Cardiac muscle cell (in vitro differentiated cells and primary cell): ENCODE measurements at places on chromosomes 12 and 14. TPM values are rescaled to one million over a fixed set of nuclear protein-coding genes. Genes with fewer than 3 reads are reported as not detected.
A peak's percentile ranks its signal among the peaks of the same experiment; 100 is the strongest.

GRCh38 chr14:91867316-91867988, at the start of gene TC2N:
Gene TC2N (minus strand): TSS chr14:91867536. CDS start chr14:91813769, 53,767 bp downstream.
- DNase-seq = no peak

- peak; percentile 11 for DNase-seq
These were observed 2.8 kb upstream of the MDGA2 start for GRCh38 chr14:47678157-47678556.

- DNase-seq = peak; percentile 69
These were observed 69.6 kb downstream of the ITPK1 start for GRCh38 chr14:93045965-93046704.

- peak; percentile 67 for DNase-seq
These were observed 427.9 kb downstream of the CCDC91 start for GRCh38 chr12:28618171-28618570.

SMCO2 gene
- not detected in 2 replicates for total RNA-seq

GRCh38 chr14:104583424-104584306, 4.1 kb downstream of the C14orf180 start:
- DNase-seq = no peak

- DNase-seq = peak; percentile 74
These were observed 40.6 kb downstream of the SPRING1 start for GRCh38 chr12:116697305-116697704.

SRRM4 gene
- total RNA-seq = 0.14 and 0.21 TPM in 2 replicates

ZNF891 gene
- 1.3 and 2.7 TPM in 2 replicates for total RNA-seq

FSCB gene
- 0.04 TPM in 1 of 2 replicates, not detected in the other for total RNA-seq

- DNase-seq = no peak
These were observed 315.8 kb downstream of the BCL11B start for GRCh38 chr14:98956181-98956580.

RILPL2 gene
- total RNA-seq = 2.9 and 3.2 TPM in 2 replicates

DNA sequence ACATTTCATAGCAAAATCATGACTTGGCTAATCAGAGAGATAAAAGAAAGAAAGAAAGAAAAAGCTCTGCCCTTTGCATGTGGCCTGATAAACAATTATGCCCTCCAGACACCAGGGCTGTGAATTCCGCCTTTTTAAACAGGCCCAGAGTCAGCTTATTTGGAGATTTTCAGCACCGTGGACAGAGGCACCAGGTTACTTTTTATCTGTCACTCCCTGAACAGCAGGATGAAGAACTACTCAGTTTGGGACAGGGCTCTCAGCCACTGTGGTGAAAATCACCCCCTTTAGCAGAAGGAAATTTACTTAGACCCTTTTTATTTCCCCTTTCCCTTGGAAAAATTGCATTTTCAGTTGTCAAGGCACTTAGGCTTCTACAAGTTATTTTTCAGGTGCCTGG, 359.9 kb downstream of the NRXN3 start:
- DNase-seq = peak; percentile 83

DNA sequence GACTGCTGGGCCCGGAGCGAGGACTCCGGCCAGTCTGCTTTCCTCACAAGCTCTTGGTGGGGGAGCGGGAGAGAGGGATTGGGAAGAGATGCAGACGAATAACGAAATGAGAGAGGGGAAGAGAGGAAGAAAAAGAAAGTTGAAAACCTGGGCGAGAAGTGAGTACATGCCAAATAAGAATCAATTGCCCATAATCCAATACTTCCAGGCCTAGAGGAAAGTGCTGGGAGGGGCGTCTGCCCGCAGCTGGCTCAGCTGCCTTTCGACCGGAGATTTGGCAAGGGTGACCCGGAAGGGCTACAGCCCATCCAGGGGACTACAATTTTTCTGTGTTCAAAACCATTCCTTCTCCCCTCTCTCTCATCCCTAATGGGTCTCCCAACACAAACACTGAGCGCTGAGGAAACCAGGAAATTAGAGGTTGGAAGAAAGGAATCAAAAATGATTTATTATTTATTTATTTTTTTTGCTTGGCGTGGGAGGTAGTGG, 4.9 kb downstream of the NKX2-1 start:
- no peak for DNase-seq

C12orf76 gene
- total RNA-seq = 24.8 and 25.0 TPM in 2 replicates

DNA sequence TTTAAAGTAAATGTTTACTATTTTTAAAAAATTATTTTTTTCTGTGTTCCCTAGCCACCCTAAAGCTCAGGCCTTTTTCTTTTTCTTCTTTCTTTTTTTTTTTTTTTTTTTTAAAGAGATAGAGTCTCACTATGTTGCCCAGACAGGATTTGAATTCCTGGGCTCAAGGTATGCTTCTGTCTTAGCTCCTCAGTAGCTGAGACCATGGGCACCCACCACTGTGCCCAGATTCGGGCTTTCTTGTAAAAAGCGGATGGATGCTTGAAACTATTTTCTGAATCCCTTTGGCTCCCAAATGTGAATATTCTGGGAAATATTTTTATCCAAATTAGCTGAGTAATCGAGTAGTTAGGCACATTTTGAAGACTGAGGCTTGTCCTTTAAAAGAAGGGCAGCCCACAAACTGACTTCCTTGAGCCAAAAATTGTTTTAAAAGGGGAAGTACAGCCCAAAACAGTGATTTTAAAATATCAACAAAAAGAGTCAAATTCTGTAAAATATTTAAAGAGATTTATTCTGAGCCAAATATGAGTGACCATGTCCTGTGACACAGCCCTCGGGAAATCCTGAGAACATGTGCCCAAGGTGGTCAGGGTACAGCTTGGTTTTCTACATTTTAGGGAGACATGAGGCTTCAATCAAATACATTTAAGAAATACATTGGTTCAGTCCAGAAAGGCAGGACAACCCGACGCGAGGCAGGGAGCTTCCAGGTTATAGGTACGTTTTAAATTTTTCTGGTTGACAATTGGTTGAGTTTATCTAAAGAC, 28.8 kb upstream of the HIGD1C start:
- DNase-seq = no peak

GRCh38 chr12:48118284-48118871, 786 bp upstream of the PFKM start:
- peak; percentile 8 for DNase-seq

DNA sequence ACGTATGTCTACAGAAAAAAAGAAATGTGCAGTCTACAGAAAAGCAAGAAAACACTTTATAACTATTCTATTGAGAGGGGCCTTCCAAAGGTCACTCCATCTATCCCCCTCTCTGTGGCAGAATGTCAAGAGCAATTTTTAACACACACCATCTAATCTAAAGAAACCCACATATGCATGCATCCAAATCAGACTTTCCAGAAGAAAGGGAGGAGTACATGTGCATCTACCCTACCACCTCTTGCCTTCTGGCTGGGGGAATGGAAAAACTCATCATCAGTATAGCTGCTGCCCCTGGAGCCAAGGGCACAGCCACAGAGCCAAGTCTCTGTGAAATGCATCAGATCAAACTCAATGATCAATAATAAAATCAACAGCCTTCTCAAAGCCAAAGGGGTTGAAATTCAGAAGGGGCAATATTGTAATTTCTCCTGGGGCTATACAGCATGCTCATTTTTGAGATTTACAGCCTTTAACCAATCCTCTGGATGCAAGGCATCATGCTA, 63.9 kb downstream of the ANO2 start:
- no peak for DNase-seq

DNA sequence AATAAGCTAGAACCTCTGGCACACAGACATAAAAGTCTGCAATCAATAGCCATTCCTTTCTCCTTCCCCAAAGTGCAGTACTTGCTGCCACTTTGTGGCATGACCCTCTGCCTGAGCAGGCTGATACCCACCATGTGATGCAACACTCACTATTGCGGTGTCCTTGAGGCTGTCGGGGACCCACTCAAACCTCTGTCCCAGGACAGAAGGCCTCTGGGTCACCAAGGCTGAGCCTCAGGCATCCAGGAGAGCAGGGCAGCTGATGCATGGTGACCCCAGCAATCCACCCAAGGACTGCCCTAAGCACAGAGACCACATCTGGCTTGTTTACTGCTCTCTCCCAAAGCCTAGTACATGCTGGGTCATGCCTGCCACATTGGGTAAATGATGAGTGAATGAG, 114.2 kb downstream of the DPF3 start:
- no peak for DNase-seq

- DNase-seq = no peak
These were observed 50.0 kb upstream of the ATF7IP start for GRCh38 chr12:14315501-14315900.

GRCh38 chr14:71555654-71556559, 376.3 kb upstream of the RGS6 start:
- DNase-seq = no peak

GALC gene
- total RNA-seq = 41.9 and 69.5 TPM in 2 replicates

DNA sequence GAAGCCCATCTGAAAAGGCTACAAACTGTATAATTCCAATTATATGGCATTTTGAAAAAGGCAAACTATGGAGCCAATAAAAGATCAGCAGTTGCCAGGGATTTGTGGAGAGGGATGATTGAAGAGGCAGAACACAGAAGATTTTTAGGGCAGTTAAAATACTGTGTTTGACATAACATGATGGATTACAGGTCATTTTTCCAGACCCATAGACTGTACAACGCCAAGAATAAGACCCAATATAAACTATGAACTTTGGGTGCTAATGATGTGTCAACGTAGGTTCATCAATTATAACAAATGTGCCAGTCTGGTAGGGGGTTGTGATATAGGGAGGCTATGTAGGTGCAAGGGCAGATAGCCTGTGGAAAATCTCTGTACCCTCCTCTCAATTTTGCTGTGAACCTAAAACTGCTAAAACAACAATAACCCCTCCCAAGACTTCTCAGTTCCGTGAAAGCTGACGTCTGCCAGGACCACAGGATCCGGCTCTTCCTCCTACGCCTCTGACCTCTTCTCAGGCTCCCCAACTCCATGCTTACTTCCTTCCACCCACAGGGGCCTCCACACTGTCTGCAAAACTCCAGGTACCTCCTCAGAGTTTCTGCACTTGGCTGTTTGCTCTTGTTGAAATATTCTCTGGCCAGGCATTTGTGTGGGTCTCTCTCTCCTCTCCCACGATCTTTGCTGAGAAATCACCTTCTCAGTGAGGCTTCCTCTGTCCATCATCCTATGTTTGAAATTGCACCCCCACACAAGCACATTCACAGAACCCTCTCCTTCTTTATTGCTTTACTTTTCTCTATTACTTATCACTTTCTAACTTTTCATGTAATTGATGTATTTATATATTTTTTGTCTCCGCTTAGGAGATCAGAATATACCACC, 131.4 kb downstream of the BBS10 start:
- no peak for DNase-seq

GRCh38 chr12:88472775-88473174, 107.5 kb downstream of the KITLG start:
- peak; percentile 25 for DNase-seq

DNA sequence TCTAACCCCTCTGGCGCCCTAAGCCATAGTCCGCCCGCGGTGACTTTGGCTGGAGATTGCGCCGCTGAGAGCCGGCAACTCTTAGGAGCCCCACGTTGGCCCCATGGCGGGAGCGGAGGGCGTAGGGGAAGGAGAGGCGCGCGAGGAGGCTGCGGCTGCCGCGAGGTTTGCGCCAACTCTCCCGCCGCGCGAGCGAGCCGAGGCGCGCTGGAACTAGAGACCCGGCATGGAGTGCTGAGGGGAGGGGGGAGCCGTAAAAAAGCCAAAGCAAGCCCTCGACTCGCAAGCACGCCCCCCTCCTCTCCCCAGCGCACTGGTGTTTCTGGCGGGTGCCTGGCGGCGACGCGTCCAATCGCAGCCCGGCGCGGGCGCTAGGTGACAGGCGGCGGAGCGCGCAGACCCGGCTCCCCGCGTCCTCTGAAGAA, at the start of gene SYT10:
SYT10 (minus strand) TSS at position 233 of the 425 bp plus-strand sequence. CDS start 297 bp downstream, outside the sequence.
- DNase-seq = peak; percentile 81

TDRD9 gene
- total RNA-seq = not detected in 2 replicates

LBHD2 gene
- total RNA-seq = not detected in 2 replicates

GRCh38 chr14:73237786-73238423, 599 bp downstream of the PAPLN start:
- peak; percentile 50 for DNase-seq

LRP1-AS gene
- not detected in 2 replicates for total RNA-seq

DNA sequence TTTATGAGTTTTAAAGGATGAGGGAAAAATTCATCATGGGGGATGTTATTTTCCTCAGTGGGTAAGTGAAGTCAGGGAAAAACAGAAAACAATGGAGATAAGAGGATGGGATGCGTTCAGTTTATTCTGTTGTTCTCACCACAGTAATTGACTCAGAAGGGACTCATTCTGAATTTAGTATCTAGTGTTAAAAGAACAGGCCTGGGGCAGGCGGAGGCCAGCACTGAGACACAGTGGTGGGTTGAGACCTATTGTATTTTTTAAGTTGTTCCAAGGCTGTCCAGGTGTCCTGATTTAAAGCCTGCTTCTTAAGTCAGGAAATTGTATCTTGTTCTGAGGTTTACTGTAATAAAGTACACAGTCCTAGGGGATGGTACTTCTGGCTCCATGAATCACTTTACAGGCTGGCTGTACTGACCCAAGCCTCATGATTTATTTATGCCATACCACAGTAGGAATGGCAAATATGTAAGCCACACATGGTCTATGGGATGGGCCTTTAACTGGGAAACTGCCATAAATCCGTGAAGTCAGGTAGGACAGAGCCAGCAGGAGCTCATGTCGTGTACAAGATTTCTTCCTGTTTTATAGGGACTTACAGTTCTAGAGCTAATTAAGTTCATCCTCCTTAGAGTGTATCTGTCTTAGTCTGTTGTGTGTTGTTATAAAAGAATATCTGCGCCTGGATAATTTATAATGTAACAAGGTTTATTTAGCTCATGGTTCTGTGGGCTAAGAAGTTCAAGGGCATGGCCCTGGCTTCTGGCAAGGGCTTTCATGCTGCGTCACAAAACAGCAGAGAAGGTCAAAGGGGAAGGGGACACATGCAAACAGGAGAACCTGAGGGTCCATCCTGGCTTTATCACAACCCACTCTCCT, 244.1 kb downstream of the FBXL14 start:
- peak; percentile 34 for DNase-seq

IQSEC3 gene
- 0.21 and 2.7 TPM in 2 replicates for total RNA-seq

- DNase-seq = no peak
These were observed 506 bp upstream of the NABP2 start for GRCh38 chr12:56223571-56224101.

DNA sequence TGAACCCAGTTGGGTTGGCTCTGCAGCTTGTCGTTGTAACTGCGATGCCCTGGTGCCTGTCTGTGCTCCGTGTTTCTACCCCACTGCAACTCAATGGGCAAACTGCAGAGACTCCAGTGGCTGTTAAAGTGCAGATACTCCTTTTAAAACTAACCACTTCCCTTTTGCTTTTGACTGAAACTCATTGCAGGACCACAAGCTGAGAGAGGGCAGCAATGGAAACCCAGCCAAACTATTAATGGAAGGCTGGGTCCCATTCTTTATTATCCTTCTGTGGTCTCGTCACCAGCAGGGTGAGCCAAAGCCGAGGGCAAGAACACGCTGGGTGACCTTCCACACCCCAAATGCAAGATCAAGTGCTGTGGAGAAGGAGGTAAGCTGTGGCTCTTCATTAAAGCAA, 910.4 kb downstream of the VRK1 start:
- DNase-seq = no peak

DNA sequence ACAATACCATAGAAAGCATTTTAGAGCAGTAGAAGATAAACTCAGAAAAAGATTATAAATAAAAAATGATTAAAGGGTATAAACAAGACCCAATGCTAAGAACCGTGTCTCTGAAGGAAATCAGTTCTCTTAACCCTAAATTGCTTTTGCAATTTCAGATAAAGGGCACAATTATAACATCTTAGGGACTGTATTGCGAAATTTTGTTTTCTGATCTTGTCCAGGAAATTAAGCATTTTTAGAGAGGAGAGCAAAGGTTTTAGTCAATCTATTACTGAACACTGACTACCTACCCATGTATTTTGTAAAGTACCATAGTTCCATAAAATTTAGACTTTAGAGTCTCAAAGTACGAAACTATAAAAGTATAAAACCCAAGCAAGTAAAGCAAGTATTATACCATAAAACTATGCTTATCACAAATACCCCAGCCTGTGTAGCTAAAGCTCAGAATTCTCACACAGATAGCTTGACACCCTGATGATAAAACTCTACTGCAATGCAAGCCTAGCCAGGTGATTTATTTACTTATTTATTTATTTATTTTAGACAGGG, 6.8 kb upstream of the CHPT1 start:
- no peak for DNase-seq
